WERI-Rb-1 (cell line): ENCODE measurements at places on chromosomes 5 and 9.
A peak's percentile ranks its signal among the peaks of the same experiment; 100 is the strongest.

DNA sequence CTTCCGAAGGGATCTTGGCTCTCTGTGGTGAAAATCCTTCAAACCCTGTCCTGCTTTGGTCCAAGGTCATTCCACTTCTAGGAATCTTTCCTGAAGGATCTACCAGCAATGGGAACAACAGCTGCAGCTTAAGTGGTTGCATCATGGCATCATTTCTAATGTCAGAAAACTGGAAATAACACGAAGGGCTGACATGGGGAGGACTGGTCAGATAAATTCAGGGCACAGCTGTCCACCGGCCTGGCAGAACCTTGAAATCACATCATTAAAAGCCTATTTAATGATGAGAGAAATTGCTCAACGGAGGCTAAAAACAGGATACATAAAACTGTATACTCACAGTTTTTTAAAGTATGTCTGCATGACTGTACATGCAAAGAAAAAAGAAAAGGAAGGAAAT is 28.3 kb downstream of the OLFML2A start:
- DNase-seq: no peak

DNA sequence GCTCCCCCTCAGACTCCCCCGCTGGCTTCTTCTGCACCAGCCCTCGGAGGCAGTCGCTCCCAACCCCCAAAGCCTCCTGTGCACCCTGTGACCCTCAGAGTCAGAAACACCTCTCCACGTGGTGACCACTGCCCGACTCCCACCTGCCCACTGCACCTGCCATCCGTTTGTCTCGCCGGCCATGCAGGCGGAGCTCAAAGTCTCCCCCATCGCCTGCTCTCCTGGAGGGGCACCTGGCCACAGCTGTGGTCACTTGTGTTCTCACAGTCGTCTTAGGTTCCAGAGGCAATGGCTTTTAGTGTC is 38.2 kb downstream of the MRPL36 start:
- DNase-seq: no peak

DNA sequence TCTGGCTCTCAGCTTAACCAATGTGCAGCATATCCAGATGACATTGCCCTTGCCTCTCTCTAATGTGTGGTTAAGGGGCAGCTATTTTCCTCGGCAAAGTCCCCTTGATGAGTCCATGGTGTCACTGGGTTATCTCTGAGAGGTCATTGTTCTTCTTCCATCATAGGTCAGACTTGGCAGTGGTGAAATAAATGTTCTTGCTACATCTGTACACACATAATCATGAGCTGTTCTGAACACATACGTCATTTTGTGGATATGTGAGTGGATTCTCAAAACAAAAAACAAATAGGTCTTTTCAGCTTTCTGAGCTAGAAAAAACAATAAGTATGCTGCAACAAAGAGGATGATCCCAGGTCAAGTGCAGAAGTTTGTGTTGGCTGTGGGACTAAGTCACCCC is 134.7 kb upstream of the PTPN3 start:
- no peak for DNase-seq

DNA sequence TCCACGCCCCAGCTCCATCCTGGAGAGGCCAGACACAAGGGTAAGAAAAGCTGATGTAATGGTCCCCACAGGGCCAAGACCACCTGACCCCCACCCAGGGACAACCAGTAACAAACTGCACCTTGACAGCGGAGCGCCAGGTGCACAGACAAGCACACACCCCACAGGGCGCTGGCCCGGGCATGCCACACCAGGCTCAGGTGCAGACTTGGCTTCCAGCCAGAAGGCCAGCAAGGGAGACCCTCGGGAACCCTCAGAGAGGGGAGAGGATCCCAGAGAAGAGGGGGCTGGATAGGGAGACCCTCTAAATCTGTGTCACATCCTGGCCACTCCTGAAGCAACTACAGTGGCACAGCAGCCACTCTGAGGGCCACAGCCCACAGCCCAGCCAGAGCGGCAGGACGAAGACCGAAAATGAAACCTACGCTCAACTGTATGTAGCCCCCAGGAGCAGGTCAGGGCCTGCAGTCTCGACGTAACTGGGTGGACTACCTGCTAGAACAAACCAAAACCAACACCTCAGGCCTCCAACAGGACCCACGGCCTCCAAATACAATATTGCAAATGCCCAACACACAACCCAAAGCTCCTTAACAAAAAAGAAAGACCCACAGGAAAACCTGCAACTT is 18.5 kb downstream of the CAMSAP1 start:
- no peak for DNase-seq

- DNase-seq: no peak
Measured at GRCh38 chr5:39892708-39893107, 467.9 kb upstream of the DAB2 start.

DNA sequence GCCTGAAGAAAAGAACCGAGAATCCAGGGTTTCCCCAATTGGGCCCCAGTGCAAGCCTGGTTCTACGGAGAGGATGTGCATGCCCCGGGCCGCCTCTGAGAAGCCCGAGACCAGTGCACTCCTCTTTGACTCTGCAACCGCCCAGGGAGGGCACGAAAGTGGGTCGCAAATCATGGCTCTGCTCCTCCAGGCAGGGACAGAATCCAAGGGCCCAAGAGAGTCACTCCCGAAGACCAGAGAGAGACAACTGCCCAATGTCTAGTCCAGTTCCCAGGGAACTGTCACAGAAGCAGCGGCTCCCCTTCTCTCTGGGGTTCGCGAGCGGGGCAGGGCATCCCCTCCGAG is 107.8 kb downstream of the PSD2 start:
- no peak for DNase-seq

DNA sequence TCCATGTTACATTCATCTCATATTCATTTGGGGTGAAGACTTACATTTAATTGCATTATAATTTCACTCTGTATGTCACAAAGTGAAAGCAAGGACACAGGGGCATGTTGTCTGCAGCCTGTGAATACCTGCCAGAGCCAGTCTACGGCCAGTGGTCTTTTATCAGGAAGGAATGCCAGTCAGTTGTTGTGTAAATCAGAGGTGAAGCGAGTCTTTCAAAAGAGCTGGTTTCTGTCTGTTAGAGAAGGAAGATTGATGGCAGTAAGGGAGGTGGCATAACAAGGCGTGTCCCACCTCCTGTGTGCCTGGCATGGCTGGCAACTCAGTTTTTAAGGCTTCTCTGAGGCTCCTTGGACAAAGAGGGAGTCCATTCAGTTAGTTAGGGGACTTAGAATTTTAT is 18.1 kb upstream of the SYK start:
- no peak for DNase-seq

DNA sequence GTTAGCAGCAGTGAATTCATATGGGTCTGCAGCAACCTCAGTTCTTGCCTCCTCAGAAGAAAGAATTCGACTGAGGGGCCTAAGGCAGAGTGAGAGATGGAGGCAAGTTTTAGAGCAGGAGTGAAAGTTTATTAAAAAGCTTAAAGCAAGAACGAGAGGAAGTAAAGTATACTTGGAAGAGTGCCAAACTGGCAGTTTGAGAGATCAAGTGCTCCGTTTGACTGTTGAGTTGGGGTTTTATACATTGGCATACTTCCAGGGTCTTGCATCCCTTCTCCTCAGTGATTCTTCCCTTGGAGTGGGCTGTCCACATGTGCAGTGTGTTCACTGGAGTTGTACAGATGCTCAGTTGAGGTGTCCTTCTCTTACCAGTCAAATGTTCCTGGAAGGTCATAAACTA is 203.6 kb downstream of the SPATA31D1 start:
- DNase-seq: no peak

DNA sequence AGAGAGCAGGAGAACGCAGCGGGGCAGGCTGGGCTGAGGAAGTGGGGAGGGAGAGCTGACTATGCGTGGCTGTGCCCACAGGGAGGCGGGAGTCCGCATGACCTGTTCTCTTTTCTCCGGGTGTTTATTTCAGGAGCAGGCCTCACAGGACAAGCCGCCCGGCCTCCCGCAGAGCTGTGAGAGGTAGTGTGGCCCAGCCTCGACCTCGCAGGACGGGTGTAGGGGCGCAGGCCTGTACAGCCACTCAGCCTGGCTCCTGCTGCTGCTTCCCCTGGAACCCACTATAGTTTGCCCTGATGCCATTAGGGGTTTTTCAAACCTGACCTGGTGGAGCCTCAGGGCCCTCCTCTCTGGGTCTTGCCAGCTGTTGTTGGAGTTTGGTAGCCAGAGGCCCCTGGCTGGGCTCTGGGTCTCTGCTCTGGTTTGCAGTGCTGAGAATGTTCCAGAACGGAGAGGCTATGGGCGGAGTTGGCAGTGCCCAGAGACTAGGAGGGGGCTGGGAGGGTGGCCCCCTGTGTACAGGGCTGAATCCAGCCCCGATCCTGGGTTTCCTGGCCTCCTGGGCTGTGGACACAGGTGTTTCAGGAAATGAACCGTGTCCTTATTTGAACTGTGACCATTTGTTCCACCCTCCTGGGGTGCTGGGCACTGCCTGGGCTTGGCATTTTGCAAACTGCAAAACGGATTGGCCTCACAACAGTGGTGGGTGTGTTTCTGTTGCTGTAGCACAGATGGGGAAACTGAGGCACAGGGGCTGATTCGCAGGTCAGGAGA is 78.8 kb downstream of the WNK2 start:
- DNase-seq: no peak

GRCh38 chr5:10563945-10564837 is at the start of gene ANKRD33B:
Gene ANKRD33B (plus strand): TSS chr5:10564070. CDS start chr5:10564468, 398 bp downstream.
- DNase-seq: peak; percentile 96

DNA sequence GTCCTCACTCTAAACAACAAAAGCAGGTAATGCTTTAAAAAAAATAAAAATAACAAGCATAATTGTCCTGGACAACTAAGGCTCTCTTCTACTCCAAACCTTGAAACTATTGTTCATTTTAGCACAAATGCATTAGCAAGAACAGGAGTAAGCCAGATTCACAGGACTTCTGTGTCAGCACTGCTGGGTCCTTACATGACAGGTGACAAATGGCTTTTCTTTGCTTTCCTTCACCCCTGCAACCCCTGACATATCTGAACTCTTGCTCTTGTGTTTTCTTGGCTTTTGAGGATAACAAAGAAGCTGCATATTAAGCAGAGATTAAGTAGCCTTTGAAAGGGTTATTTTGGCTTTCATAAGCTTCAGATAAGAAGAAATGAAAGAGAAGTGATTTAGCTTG is 71.1 kb downstream of the ZNF474 start:
- DNase-seq: no peak

DNA sequence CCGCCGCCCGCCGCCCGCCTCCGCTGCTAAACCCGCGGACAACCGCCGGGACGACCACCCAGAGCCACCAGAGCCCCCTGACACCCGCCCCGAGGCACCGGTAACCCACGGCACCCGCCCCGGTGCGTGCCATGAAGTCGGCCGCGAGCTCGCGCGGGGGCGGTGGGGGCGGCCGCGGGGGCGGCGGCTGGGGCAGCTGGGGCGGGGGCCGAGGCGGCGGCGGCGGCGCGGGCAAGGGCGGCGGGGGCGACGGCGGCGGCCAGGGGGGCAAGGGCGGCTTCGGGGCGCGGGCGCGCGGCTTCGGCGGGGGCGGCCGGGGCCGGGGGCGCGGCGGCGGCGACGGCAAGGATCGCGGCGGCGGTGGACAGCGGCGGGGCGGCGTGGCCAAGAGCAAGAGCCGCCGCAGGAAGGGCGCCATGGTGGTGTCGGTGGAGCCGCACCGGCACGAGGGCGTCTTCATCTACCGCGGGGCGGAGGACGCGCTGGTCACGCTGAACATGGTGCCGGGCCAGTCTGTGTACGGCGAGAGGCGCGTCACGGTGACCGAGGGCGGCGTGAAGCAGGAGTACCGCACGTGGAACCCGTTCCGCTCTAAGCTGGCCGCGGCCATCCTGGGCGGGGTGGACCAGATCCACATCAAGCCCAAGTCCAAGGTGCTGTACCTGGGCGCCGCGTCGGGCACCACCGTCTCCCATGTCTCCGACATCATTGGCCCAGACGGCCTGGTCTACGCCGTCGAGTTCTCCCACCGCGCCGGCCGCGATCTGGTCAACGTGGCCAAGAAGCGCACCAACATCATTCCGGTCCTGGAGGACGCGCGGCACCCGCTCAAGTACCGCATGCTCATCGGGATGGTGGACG is 499 bp downstream of the FBLL1 start:
- no peak for DNase-seq

- no peak for DNase-seq
Measured at GRCh38 chr9:134297083-134297410, 29.2 kb upstream of the RXRA start.

DNA sequence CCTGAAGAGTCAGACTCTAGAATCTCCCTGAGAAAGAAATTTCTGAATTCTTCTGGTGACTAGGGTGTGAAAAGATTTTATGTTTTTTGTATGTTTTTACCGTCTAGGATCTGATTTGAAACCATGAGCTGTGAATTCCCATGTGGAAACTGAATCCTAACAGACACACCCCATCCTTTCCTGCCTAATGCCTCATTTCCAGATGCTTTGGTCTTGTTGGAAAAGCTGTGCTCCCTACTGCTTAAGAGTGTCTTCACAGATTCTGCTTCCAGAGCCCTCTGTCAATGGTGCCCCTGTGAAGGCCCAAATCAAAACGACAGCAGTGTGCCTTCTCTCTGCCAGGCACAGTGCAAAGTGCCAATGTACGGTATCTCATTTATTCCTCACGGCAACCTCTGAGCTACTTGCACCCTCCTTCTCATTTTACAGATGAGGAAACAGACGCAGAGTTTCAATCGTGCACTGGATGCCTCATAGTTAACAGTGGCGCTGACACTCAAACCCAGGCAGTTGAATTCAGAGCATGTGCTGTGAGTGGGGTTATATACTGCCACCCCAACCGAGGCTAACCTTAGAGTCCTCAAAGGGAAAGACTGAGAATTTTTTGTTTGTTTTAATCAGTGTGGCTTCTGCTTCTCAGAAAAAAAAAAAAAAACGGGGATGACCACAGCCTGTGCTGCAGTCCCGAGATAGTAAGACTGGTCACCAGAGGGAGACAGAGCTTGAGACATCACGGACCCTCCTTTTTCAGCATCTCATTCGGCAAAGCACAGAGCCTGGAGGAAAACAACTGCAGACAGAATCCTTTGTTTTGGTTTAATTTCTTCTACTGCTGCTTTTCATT is 188.4 kb downstream of the SNCAIP start:
- peak; percentile 53 for DNase-seq

GRCh38 chr5:127814588-127814973 is 111.4 kb downstream of the CCDC192 start:
- no peak for DNase-seq

GRCh38 chr5:1554410-1554967 is 30.7 kb upstream of the LPCAT1 start:
- DNase-seq: no peak

DNA sequence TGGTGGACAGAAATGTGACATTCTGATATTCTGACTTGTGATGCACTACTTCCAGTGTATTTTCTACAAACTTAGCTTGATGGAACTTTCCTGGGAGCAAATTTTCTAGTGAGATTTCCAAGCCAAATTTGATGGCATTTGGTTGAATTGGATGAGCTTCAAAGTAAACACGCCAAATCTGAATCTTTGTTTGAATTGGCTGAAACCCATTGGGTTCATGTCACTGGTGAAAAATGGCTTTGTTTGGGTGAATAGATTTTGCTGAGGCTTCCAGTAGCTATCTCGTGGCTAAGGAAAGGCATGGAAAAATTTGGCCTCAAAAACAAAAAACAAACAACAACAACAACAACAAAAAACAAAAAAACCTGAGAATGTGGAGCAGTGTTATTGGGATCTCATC is 271.1 kb upstream of the RPS23 start:
- DNase-seq: no peak
